ENCODE measurements at places on chromosomes 7 and 10.
A peak's percentile ranks its signal among the peaks of the same experiment; 100 is the strongest.

GRCh38 chr7:46129831-46130230 is 208.8 kb upstream of the IGFBP3 start:
- no peak for DNase-seq

- no peak for DNase-seq
Observed at GRCh38 chr10:126948355-126949160, 43.3 kb downstream of the DOCK1 start.

DNA sequence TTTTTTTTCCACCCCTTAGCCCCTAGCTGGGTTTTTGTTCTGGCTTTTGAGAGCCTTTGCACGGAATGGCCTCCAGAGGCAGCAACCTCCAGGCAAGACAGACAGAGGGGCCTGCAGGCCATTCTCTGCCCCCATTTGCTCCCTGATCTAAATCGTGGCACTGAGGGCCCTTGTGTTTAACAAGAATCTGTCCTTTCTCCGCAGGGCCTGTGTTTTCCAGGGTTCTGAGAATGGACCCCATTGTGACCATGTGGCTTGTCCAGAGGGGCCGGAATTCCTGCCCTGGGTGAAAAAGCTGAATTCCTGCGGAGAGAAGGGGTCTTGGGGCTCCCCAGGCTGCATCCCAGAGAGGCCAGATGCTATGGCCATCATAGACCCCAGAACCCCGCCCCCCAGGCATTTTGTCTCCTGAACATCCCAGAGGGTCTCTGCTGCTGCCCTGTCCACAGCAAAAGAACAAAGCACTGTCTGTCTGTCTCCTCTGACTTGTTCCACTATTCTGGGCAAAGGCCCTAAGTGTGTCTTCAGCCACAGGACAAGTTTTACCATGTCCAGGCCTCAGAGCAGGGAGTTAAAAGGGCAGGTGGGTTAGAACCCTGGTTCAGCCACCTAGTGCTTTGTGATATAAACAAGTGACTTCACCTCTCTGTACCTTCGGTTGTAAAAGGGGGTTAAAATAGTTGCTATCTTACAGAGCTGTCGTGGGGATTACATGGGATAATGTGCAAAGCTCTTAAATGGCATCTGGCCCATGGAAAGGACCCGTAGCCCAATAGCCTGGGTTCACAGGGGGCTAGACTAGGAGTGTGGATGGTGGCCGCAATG is 155.6 kb downstream of the SH3PXD2A start:
- no peak for DNase-seq

DNA sequence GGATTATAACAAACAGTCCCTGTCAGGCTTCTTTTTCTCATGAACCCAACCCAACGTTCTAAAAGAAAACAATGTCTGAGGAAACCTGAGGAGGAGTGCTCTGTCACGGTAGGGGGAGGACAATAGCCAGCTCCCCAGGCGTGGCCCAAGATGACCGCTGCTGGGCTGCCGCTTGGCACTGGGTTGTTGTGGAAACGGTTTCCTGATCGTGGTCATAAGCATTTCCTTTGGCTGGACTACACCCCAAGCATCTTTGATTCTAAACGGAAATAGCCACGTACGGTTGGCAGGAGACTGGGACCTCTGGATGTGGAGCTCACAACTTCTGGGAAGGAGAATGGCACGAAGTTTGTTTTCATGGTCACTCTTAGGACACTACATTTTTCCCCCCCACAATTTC is 30.4 kb upstream of the DMBT1 start:
- peak; percentile 79 for DNase-seq

DNA sequence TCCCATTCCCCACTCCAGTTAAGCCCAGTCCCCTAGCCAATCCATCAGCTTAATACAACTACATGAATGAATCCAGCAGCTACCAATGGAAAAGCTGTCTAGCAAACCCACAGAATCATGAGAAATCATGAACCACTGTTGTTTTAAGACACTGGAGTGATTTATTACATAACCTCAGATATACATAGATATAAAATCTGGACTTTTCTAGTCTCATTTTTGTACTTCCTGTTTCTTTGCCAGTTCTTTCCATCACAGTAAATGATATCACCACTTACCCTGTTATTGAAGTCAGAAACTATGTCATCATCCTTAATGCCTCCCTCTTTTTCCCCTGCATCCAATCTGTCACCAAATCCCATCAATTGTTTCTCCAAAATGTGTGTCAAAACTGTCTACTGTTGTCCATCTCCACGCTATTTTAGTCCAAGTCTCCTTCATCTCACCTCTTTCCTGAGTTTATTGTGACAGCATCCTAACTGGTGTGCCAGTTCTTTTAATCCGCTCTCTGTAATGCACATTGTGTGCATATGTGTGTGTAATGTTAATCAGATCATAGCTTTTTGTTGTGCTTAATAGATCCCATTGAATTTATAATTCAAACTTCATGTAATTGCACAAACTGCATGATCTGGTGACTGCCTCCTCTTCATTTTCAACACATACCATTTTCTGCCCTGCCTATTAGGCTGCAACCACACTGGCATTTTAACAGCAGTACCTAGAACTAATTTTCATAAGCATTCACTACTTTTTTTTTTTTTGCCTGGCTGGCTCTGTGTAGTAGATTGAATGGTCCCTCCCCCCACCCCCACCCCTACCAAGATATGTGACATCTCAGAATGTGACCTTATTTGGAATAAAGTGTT is 56.0 kb downstream of the MKLN1 start:
- DNase-seq, result no peak

DNA sequence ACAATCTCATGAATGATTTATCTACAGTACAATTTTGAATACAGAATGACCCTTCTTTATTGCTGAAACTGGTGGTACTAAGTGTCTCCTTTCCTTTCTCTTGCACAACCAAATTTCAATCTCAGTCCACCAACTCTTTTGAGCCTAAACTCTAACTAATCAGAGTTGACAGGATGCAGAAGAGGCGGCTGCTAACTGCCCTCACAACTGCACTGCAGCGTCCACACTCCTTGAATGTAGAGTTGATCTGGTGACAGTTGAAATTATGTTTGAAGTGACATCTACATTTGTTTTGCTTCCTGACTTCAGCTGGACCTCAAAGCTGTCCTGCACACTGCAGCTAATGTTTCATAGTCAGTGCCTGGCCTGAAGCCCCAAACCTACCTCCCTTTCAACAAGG is 139.6 kb downstream of the ZMYND11 start:
- no peak for DNase-seq

- no peak for DNase-seq
Observed at GRCh38 chr7:65892161-65892560, 19.3 kb downstream of the VKORC1L1 start.

DNA sequence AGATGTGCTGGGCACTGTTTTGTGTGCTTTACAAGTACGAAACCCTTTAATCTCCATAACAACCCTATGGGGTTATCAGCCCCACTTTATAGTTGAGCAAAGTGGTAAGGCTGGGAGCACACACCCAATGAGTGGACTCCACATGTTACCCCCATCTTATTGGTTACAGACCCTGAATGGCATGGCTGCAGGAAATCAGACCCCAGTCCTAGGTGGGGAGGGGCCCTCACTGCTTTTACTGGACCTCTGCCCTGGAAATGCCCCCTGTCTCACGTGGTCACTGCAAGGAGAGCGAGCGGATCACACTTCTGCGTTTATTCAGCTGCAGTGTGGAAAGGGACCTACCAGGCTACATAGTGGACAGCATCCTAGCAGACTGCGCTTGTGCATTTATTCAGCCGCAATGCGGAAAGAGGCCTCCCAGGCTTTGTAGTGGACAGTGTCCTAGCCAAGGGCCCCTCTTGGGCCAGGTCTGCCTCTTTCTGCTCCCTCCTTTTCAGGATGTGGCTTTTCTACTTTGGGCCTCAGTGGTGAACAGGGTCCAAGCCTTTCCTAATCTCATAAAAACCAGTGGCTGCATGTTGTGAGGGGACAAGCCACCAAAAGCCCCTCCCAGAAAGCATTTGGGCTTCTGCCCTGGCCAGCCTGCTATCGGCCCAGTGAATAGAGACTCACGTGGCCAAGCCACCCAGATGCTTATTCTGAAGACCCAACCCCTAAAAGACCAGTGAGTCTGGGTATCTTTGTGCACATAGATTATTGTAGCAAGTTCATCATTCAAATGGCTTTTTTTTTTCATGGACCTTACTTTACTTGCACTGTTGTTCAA is 405.7 kb upstream of the RNF32 start:
- no peak for DNase-seq

- DNase-seq, result no peak
Observed at GRCh38 chr7:51452694-51453093, 136.1 kb upstream of the COBL start.

DNA sequence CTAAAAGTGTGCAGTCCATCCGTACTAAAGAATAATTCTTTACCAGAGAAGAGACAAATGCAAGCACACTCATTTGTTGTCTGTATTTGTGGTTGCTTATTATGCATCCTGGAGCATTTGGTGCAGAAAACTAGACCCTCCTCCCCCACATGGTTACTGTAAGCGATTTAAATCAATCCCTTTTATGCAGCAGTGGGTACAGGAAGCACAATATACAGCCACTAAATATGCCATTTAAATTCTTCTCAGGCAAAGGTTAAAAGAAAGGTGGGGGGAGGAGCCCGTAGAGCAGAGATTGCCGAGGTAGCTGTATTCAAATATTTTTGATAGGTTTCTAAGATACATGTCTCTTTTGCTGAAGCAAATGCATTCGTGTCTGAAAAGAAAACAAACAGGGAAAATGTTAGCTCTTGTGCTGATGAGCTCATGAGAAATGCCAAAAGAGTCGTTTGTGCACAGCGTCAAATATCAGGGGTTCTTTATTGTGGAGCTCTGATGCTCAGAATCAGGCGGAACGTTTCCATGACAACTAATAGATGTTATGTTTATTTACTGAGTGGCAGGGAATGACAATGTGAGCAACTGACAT is 131.3 kb upstream of the NPVF start:
- no peak for DNase-seq

DNA sequence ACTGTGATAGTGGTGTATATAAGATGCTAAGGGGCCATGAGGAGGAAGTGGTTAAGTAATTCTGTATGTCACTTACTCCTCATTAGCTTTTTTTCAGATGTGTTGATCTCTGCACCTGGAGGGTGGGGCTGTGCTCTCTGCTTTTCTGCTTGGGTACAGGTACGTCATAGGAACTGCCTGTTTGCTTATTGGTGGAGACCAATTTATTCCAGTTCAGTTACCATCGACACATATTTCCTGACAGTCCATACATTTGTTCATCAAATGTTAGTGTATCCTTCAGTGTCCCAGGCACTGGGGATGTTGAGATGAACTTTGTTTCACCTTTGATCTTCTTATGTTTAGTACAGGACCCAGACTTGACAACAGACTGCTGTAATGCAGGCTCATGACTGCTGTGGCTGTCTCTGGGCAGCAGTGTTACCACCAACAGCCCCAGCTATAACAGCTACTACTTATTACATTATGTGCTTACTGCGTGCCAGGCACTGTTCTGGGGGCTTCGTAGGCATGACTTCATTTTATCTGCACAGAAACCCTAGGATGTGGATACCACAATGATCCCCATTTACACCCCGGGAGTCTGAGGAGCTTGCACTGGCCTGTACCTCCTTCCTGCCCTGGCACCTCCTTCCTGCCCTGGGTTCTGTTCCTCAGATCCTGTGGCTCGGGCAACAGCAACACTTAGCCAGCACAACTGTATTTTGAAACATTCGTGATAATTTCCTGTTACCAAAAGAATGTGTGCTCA is 87.4 kb downstream of the BUB3 start:
- no peak for DNase-seq

- DNase-seq, result no peak
Observed at GRCh38 chr7:151361193-151361959, 19.8 kb downstream of the NUB1 start.

DNA sequence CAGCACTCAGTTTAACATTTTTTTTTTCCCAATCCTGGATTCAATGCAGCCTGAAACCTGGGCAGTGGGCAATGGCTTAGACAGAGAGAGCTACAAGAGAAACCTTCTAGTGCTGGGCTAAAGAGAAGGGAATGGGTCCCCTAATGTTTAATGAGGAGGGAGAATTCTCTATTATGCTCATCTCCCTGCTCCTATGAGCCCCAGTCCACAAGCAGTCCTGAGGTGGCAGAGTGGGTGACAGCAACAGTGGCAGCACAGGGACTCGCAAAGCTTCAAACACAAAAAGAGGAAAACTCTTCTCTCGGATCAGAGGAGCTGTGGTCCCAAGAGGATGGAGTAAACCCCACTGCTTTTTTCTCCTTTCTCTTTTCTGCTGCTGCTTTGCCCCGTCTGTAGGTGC is 36.5 kb downstream of the COBL start:
- DNase-seq, result no peak

- peak; percentile 57 for DNase-seq
Observed at GRCh38 chr7:95897557-95898251, 125.3 kb downstream of the DYNC1I1 start.

- DNase-seq, result no peak
Observed at GRCh38 chr10:106636766-106637491, 527.6 kb downstream of the SORCS1 start.

DNA sequence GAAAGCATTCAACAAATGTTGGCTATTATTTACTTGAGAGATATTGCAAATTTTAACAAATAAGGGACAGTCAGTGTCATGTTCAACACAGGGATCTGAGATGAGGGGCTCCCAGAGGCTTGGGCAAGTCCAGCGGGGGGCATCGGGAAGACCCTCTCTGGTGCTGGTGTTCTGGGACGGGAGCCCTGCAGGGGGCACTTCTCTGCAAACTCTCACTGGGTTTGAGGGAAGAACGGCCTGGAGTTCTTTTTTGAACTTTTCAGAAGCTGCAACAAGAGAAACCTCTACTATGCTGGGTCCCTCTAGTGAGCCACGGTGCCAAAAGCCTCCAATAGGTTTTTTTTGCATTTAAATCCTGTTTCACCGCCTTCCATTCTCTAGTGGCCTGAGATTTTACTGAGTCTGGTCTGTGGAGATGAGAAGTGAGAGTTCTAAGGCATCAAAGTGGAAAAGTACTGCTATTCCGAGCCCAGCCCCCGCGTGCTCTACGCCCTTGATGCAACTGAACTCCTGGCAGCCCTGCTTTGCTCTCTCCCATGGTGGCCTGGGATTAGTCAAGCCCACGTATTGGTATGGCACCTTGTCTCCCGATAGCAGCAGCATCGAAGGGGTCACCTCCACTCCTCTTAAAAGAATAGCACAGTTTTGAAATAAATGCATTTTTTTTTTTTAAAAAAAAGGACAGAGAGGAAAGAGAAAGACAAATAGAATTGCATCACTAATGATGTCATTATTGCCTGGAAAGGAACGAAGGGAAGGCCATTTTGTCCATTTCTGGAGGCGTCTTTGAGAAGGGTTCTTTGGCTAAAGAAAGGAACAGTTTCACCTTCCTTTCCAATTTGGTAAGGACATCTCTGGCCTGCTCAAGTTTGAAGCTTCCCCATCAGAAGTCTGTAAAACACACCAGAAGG is 43.5 kb downstream of the CLEC2L start:
- DNase-seq, result no peak
